ENCODE measurements at places on chromosomes 3 and 15. TPM values are rescaled to one million over a fixed set of nuclear protein-coding genes. Genes with fewer than 3 reads are reported as not detected.

DNA sequence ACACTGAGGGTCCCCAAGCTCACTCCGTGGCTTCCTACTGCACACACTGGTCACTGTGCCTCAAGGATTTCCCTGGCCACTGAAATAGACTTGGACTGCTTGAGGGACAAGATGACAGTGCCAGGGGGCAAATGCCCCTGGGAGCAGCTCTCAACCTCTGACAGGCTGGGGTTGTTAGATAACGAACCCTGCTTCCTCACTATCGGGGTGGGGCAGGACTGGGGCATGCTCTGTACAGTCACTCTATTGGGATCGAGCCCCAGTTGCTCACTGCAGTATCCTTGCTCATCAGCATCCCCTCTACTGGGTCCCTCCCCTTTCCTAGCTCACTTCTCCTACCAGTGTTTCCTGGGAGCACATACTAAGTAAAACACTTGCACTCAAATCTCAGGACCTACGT, 610.8 kb downstream of the NTRK3 start:
- no peak overlapping the region for H3K4me3 ChIP-seq
- no peaks in the 10 kb centered on the region for H3K27me3 ChIP-seq
- no peaks in the 10 kb centered on the region for H3K36me3 ChIP-seq
- no peaks in the 10 kb centered on the region for H3K4me1 ChIP-seq
- no peak for DNase-seq

CFAP91 gene
- 9.6 TPM for total RNA-seq

DNA sequence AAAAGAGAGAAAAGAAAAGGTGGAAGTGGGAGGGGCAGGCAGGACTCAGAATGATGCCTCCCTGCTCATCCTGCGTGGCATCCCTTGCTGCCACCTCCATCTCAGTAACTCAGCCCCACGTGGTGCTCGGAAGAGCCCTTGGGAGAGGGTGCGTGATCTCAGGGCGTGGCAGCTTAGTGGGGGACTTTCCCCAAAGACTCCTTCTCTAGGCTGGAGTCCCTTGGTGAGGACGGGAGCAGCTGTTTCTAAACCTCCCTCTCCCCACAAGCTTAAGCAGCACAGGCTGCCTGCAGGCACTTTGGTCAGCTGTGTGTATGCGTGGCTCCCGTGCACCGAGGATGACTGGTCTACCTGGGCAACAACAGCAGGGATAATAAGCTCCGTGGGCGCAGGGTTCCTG, 7.4 kb upstream of the ANPEP start:
- H3K4me3 ChIP-seq, result no peak overlapping the region
- H3K27ac ChIP-seq, result no peak overlapping the region
- no peak for DNase-seq
- H3K36me3 ChIP-seq, result no peaks in the 10 kb centered on the region
- no peaks in the 10 kb centered on the region for H3K4me1 ChIP-seq

- no peaks in the 10 kb centered on the region for H3K27me3 ChIP-seq
- no peak overlapping the region for H3K4me3 ChIP-seq
- no peak for DNase-seq
- peaks cover 22% of the 10 kb centered on the region for H3K4me1 ChIP-seq
These were observed 11.3 kb downstream of the CSRNP1 start for GRCh38 chr3:39142067-39142466.

ATP2B2 gene
- total RNA-seq, result 0.52 TPM

- no peak for DNase-seq
- H3K4me1 ChIP-seq, result peaks cover 4% of the 10 kb centered on the region
- H3K4me3 ChIP-seq, result no peak overlapping the region
- no peaks in the 10 kb centered on the region for H3K36me3 ChIP-seq
- no peak overlapping the region for H3K27ac ChIP-seq
- H3K27me3 ChIP-seq, result no peaks in the 10 kb centered on the region
These were observed 17.1 kb downstream of the TJP1 start for GRCh38 chr15:29805043-29805707.

DNA sequence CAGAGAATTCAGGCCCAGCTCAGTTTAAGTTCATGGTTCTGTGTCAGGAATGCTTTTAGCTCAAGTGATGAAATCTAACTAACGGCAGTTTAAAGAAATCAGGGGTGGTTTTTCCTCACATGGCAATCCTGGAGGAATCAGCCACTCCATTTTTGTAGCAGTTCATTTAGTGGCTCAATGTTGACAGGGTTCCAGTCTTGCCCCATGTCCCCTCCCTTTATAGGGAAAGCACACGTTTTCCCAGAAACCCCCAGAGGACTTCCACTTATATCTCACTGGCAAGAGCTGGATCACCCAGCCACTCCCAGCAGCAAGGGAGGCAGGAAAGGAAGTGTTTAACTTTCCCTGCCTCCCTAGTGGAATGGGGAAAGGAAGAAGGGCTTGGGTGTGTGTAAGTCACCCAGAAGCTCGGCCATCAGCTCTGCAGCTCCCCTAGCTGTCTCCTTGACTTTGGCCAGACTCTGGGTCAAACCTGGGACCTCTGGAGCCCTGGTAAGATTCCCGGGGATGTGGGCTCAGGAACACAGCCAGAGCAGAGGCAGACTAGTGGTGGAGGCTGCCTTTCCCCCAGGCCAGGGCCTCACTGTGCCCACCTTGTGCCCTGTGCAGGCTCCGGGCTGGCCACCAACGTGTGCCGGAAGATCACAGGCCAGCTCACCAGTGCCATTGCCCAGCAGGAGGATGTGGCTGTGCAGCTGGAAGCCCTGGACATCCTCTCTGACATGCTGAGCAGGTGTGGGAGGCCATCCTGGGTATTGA, 11.3 kb downstream of the CAND2 start:
- DNase-seq, result no peak
- no peak overlapping the region for H3K27ac ChIP-seq
- no peaks in the 10 kb centered on the region for H3K36me3 ChIP-seq
- no peaks in the 10 kb centered on the region for H3K27me3 ChIP-seq

- no peaks in the 10 kb centered on the region for H3K36me3 ChIP-seq
- no peak overlapping the region for H3K27ac ChIP-seq
- no peak for DNase-seq
- H3K4me3 ChIP-seq, result no peak overlapping the region
These were observed 2.2 kb downstream of the LTK start for GRCh38 chr15:41511331-41511898.

GRCh38 chr3:38548154-38548931, 52.2 kb downstream of the EXOG start:
- no peaks in the 10 kb centered on the region for H3K36me3 ChIP-seq
- no peaks in the 10 kb centered on the region for H3K4me1 ChIP-seq
- no peaks in the 10 kb centered on the region for H3K27me3 ChIP-seq
- no peak overlapping the region for H3K4me3 ChIP-seq
- H3K27ac ChIP-seq, result no peak overlapping the region
- no peak for DNase-seq

DNA sequence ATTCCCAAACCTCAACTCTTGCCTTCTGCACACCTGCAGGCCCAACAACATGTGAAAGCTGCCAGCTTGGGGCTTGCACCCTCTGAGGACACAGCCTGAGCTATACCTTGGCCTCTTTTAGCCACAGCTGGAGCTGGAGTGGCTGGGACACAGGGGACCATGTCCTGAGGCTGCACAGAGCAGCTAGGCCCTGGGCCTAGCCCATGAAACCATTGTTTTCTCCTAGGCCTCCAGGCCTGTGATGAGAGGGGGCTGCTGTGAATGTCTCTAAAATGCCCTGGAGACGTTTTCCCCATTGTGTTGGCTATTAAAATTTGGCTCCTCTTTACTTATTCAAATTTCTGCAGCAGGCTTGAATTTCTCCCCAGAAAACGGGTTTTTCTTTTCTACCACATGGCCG, 7.2 kb downstream of the ZKSCAN7 start:
- DNase-seq, result no peak
- no peaks in the 10 kb centered on the region for H3K36me3 ChIP-seq
- no peaks in the 10 kb centered on the region for H3K27me3 ChIP-seq
- peaks cover under 1% of the 10 kb centered on the region for H3K4me1 ChIP-seq
- no peak overlapping the region for H3K27ac ChIP-seq

DNA sequence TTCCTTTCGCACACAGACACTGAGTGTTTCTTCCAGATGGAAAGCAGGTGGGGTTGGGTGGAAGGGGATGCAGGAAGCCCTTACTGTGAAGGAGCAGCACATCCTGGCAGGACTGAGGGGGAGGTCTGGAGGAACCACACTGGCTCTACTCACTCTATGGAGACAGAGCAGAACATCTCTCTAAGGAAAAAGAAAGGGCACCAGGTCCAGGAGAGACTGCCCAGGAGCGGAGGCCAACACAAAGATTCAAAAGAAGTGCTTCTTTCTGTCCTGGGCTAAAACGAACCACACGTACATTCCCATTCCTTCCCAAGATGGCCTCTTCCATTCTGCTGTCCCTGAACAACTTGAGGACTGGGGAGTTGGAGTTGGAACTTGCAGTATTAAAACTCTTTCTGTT, 13.8 kb upstream of the VIPR1 start:
- no peaks in the 10 kb centered on the region for H3K27me3 ChIP-seq
- H3K4me3 ChIP-seq, result no peak overlapping the region
- no peak overlapping the region for H3K27ac ChIP-seq
- H3K36me3 ChIP-seq, result no peaks in the 10 kb centered on the region

TGM4 gene
- total RNA-seq, result not detected

CYP1A1 gene
- total RNA-seq, result not detected

TRA2B gene
- total RNA-seq, result 140 TPM

TRIM59 gene
- 2.5 TPM for total RNA-seq

DGKG gene
- total RNA-seq, result 5.1 TPM

Measured in ovary (tissue), 10 donors.